CD4-positive, alpha-beta T cell treated with Interleukin-10 for 1 hour (primary cell): ENCODE measurements at places on chromosomes 7 and 10.

GRCh38 chr10:124928087-124928486 is 13.8 kb upstream of the ZRANB1 start:
- no peak for DNase-seq

DNA sequence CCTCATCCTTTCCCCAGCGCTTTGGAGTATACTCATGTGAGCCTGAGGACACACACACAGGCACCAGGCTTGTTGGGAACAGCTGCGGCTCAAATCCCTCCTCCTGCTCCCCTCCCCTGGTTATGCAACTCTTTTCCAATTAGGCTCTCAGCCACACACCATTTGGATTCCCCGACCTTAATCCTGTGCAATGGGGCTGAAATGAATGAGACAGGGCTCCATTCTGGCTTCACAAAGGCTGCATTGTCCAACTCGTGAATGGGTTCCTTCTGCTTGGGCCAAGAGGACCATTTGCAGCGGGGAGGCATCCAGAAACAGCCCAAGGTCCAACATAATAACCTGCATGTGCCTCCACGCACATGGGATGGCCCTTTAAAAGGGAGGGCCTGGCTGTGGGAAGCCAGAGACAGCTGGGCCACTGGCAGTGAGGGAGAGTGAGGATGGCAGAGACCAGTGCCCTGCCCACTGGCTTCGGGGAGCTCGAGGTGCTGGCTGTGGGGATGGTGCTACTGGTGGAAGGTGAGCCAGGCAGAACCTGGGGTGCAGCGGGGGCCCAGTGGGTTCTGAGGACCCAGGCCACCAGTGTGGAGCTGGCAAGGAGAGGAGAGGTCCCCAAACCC is at the start of gene RGR:
Gene RGR (plus strand): TSS at position 403 of the 620 bp plus-strand sequence. CDS start 38 bp downstream, at position 441.
- DNase-seq = no peak

GRCh38 chr7:5690931-5691473 is 90.5 kb downstream of the RNF216 start:
- no peak for DNase-seq

GRCh38 chr7:94059746-94060145 is 55.6 kb upstream of the BET1 start:
- DNase-seq = no peak

DNA sequence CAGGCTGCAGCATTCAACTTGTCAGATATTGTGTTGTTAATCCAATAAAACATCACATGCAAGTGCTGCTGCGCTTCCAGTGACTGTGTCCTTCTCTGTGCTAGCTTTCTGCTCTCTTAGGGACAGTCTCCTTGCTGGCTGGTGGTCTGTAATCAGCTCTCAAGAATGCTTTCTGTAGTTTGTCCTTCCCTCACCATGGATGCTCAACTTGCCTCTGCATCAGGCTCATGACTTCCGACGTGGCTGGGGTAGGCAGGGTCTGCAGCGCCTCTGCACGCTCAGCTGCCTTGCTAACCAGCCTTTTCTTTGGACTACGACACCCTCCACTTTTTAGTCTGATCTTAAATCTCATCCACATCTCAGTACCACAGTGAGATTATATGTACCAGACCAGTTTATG is 58.3 kb downstream of the MMRN2 start:
- DNase-seq = no peak

- DNase-seq = no peak
Measured at GRCh38 chr10:114376523-114376922, 27.8 kb downstream of the AFAP1L2 start.

DNA sequence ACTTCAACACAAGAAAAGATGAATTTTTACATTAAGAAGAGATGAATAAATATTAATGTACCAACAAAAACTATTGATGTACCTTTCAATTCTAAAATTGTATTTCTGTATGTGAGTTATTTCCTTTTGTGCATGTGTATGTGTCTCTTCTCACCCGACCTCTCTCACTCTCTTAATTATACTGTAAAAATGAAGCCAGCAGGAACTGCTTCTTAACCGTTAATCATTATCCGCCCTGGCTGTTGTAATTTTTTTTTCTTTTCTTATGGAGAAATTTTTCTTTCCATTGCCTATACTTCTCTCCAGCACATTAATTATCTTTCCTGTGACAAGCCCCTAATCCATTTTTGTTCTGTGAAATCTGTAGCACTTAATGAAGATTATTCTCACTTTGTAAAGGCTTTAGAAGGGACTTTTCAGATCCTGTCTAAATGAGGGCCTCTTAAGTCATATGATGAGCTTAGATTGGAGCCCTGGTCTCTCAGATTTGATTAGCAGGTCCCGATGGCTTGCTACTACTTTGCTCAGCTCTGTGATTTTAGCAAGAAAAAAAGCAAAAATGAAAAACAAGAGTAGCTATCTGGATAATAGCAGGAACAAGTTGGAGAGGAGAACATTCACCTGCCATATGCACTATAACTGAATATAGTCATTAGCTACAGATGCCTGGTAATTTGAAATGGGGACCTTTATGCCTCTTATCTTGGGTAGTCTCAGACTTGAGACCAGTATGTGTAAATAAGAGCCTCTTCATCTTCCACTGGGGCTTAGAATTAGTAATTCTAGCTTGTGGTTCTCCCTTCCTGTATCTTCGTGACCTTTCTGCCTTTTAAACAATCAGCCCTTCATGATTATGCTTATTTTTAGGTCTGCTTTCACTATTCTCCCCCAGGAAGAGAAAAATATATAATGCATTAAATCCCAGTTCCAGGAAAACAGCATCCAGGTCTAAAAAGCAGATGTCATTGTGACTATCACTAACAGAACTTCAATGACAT is 80.0 kb upstream of the COL1A2 start:
- no peak for DNase-seq

- no peak for DNase-seq
Measured at GRCh38 chr10:125033146-125033924, 91.4 kb downstream of the ZRANB1 start.

DNA sequence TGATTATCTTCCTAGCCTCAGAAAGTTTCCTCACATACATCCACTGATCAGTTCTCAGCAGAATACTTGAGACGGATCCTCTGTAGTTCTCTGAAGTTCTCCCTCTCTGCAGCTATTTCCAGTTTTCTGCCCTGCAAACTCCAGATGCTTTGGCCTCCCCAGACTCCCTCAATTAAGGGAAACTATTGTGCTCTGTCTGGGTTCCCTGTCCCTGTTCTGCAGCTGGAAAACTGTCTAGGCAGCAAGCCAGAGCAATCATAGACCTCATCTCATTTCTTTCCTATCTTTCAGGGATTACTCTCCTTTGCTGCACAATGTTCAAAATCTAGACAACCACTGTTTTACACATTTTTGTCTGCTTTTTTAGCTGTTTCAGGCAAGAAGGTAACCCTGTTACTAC is 9.2 kb downstream of the MICU1 start:
- no peak for DNase-seq

DNA sequence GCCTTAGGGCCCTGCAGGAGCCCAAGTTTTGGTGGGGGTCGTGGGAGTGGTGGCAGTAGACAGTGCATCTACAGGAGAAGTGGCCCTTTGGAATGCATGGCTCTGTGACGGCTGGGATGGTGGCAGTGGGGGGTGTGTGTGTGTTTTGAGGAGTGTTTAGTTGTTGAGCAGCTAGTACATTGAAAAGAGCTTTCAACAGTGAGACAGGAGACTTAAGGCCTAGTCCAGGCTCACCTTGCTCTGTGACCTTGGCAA is 27.1 kb downstream of the ZNF775 start:
- DNase-seq = peak; percentile 13

- DNase-seq = no peak
Measured at GRCh38 chr7:39088730-39089593, 111.3 kb downstream of the POU6F2 start.

- DNase-seq = no peak
Measured at GRCh38 chr10:114426476-114426875, 22.2 kb upstream of the AFAP1L2 start.

GRCh38 chr10:2351566-2351965 is 614.2 kb upstream of the ADARB2 start:
- no peak for DNase-seq

- DNase-seq = no peak
Measured at GRCh38 chr7:157002819-157003421, 7.5 kb downstream of the MNX1 start.

DNA sequence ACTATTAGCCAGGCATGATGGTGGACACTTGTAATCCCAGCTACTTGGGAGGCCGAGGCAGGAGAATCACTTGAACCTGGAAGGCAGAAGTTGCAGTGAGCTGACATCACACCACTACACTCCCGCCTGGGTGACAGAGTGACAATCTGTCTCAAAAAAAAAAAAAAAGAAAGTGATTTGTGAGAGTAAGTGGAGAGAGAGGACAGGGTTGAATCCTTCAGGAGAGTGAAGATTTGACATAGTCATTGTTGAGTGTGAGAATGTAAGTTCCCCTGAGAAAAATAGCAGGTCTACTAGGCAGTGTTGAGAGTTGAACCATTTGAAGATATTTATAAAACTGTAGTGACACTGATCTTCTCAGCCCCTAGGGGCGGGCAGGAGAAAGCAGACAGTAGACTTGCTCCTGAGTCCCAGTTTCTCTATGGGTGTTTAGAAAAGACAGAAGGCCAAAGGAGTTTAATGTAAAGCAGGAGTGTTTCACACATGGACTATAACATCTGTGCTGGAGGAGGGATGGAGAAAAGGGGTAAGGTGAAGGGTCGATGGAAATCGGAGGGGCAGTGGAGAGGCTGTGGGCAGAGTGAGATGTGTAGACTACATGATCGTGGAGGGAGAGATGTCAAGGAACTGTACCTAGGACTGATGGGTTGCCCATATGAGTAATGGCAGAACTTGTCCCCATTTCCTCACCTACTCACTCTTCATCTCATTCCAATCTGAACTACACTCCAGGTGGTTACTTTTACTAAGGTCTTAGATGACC is 13.7 kb upstream of the LAMB4 start:
- DNase-seq = no peak

DNA sequence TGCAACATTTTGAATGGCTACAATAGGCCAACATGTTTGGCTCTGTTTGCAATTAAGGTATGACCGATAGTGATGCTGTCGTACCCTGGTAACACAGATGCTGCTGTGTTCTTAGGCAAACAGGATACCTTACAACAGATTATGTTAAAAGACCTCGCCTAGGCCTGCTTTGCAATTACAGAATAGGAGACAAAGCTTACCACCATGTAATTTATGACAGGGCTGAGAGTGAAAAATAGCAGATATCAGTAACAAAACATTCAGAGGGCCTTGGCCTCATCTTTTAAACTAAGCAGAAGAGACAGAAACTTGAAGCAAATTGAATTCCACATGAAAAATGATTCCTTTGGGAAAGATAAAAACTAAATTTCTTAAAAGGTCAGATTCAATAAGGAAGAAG is 29.4 kb upstream of the ABLIM1 start:
- no peak for DNase-seq

GRCh38 chr10:24821986-24822385 is 98.3 kb upstream of the ARHGAP21 start:
- no peak for DNase-seq

GRCh38 chr7:30897770-30898169 is 13.9 kb upstream of the AQP1 start:
- no peak for DNase-seq

- no peak for DNase-seq
Measured at GRCh38 chr7:64892666-64893309, 10.3 kb upstream of the ZNF273 start.

GRCh38 chr10:56679578-56679977 is 318.5 kb upstream of the ZWINT start:
- no peak for DNase-seq

DNA sequence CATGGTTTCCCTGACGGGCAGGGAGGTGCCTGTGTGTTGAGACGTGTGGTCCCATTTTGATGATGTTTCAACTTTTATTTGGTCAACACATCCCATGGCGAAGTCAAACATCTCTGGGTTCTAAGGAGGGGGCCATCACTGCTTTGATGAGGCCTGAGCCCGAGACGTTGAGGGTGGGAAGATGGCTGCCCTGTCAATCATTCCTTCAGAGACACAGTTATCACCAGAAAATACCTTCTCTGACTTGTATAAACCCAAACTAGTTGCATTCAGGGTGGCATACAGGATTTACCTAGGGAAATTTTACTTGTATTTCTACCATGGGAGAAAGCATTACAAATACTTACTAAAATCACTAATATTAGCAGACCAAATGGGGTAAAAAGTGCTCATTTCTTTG is 64.6 kb downstream of the VOPP1 start:
- DNase-seq = no peak

DNA sequence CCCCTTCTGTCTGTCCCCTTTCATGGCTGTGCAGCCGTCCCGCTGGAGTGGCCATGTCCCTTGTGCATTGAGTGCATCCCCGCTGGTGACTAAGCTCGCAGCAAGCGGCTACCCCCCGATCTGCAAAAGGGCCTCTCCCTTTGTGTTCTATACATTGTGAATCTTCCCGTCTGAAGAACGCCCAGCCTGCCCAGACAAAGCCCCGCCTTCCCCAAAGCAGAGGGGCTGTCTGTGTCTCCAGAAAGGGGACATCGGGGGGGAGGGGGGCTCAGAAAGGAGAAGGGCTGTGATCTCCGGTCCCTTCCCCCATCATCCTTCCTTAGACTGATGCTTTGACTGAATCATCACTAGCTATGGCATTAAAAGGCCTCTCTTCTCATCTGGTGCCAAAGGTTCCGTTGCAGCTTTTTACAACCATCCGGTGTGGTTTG is 11.9 kb downstream of the NPTX2 start:
- DNase-seq = no peak

DNA sequence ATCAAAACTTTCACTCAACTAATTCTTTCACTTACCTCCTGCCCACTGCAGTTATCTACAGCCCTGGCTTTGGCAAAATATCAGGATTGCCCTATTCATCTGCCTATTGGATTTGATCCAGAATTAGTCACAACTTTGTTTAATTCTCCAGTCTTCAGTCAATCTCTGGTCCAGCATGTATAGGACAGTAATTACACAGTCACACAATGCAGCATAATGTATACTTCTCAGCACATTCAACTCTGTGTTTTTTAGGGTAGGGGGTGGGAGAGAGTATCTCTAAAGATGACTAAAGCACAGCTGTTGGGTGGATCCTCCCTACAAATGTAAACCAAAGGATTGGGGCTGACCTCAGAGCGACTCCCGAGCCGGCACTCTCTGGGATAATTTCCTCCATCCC is 17.7 kb upstream of the NRP1 start:
- DNase-seq = no peak

- peak; percentile 42 for DNase-seq
Measured at GRCh38 chr10:11237571-11237970, 219.9 kb downstream of the CELF2 start.

GRCh38 chr7:128380483-128381106 is 19.1 kb upstream of the PRRT4 start:
- DNase-seq = no peak

DNA sequence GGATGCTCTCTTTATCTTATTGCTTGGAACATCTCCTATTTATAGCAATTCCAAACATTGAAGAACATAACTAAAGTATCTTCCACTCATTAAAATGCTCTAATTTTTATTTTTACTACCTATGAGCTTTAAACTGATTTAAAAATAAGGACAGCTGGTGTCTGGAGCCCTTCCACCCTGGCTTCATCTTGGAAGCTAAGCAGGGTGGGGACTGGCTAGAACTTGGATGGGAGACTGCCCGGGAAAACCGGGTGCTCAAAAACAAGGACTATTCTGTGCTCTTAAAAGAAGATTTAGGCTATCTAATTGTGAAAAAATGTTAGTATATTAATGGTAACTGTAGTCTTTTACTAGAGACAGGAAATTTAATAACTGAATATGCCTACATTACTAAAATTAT is 69.2 kb downstream of the ARMC3 start:
- peak; percentile 20 for DNase-seq

GRCh38 chr10:56599201-56599600 is 238.1 kb upstream of the ZWINT start:
- no peak for DNase-seq
